Fibroblast of skin of right biceps (primary cell): ENCODE measurements at places on chromosomes 2 and 18.

DNA sequence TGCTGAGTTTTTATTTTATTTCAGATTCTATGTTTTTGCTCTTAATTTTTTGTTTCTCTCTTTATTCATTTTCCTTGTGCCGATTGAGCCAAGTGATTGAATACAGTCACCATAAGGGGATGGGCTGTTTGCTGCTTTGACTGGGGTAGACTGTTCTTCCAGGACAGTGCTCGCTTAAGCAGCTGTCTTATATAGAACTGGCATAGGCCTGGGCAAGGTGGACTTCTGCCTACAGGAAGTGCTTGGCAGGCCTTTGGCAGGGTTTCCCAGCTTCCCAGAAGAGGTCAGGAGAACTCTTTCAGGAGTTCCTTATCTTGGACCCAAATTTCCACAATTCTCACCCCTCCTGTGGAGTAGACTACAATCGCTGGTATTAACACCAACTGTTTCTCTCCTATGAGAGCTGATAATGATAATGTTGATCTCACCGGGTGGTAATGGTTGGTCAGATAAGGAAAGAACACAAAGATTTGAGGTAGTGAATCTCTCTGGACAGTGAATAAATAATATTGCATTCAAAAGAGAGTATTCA, 207.5 kb upstream of the ST6GAL2 start:
- DNase-seq = no peak

GRCh38 chr2:126503476-126503875, 152.5 kb upstream of the GYPC start:
- DNase-seq = no peak

DNA sequence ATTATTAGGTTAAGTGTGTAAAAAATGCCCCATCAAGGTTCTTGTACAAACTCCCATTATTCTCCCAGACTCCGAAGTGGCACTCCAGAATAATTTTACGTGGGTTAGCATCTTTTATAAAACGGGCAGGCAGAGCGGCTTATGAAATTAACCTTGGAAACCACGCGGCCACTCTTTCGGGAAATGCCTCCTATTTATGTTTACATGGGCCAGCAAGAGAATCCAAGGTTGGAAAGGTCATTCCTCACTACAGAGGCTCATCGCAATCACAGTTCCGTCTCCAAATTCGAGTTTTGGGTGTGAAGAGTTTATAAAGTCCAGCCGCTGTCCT, 1.2 kb upstream of the IMPA2 start:
- DNase-seq = no peak

- DNase-seq = no peak
Observed at GRCh38 chr2:20818820-20819219, 4.1 kb downstream of the LDAH start.
